ENCODE measurements at places on chromosomes 2 and 18.
A peak's percentile ranks its signal among the peaks of the same experiment; 100 is the strongest.

DNA sequence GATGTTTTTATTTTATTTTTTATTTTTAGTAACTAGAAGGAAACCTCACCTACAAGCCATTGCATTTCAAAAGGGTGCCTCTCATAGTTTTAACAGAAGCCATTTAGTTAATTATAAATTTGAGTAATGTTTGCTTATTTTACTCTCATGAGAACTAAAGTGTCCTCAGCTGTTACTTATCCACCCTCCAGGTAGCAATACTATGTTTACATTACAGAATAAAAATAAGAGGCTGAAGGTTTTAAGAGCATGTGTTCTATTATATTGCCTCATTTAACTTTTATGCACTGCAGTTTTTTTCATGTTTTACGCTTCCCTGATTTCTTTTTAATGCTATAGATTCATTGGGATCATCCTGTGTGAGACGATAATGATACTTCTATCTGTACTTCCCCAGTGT lies 235.5 kb downstream of the THSD7B start:
- DNase-seq, result no peak

DNA sequence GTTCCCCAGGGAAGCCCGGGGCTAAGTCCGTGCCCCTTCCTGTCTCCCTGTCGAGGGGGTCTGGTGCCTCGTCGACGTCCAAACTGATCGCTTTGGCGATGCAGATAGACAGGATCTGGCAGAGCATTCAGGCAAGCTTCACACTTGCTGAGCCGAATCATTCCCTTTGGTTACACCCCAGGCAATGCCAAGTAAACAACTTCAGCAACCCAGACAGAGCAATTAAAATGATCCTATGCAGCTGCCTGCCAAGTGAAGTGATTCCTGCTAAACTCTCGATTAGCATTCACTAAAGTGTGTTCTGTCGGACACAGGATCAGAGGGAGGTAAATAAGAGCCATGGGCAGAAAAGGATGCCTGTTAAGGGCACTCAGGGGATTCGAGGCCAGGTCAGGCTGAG lies 108.2 kb upstream of the RAB12 start:
- no peak for DNase-seq

GRCh38 chr18:79479761-79480161 lies 84.0 kb downstream of the NFATC1 start:
- no peak for DNase-seq

DNA sequence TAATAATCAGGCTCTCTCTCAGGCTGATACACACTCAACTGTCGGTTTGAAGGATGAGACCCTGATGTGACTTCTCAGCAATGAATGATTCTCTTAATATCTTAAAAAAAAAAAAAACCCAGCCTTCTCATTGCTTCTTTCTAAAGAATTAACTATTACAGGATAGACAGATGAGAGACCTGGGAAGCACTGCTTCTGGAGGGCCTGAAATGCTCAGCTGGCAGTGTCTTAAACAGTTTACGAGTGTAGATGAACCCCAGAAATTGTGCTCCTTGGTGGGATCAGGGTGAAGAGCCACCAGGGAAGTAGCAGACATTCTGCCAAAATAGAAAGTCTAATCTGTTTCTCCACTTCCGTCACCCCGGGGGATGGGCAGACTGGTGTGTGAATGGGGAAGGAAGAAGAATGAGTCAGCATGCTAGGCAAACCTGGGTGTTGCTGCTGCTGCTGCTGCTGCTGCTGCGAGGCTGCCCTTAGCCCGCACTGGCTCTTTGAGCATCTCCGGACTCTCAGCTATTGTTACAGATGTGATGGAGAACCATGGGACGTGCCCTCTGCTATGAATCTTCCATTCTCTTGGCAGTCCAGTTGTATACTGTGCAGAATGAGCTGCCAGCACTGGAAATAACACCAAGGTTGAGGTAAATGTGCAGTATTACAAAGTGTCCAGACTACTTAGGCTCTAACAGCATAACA lies 158.4 kb downstream of the SETBP1 start:
- DNase-seq, result no peak

DNA sequence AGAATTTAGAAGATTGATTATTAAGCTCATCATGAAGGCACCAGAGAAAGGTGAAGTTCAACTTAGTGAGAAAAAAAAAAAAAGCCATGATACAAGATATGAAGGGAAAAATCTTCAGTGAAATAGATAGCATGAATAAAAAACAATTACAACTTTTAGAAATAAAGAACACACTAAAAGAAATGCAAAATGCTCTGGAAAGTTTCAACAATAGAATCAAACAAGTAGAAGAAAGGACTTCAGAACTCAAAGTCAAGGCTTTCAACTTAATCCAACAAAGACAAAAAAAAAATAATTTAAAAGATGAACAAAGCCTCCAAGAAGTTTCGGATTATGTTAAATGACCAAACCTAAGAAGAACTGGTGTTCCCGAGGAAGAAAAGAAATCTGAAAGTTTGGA lies 105.5 kb downstream of the GRB14 start:
- no peak for DNase-seq

GRCh38 chr2:71922091-71922490 lies 225.6 kb downstream of the CYP26B1 start:
- DNase-seq, result no peak

DNA sequence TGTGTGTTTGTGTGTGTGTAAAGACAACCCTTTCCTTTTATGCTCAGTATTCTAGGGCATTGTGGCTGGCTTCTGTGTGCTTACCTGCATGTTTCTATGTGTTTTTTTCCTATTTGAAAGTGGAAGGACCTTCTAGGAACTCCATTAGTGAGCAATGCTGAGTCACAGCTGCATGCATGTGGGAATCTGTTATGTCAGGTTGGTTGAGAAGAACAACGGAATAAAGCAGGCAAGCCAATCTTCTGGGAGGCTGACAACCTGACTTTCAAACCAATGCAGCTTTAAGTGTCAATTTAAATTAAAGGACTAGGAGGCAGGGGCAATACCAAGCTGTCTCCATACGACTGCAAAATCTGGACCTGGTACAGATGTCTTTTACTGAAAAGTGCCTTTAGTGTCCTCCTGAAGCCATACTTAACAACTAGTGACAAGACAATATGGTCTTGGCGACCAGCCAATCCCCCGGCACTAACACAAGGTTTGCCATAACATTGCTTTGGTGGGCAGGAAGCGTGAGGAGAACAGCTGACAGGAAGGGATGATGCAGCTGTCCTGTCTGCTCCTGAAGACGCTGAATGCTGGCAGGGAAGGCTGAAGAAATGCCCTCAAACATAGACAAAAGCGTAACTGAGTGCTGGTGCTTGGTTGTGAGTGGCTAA lies 514.7 kb upstream of the CDH7 start:
- no peak for DNase-seq

- DNase-seq, result no peak
Observed at GRCh38 chr18:13035249-13035914, 44.2 kb downstream of the CEP192 start.

DNA sequence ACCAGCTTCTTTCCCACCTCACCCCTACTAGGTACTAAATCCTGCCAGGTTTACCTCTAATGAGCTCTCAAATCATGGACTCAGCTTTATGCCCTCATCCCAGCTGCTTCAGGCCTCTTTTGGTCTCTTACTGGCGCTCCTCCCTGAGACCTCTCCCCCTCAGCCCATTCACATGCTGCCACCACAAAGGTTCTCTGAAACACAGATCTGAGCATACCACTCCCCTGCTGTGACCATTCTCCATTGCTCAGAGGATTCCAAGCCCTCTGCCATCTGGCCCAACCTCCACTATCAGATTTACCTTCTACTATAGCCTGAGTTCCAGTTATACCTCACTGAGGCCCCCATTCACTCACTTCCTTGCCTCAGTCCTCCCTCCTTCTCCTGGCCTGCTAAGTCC lies 174.8 kb downstream of the ANKRD44 start:
- no peak for DNase-seq

DNA sequence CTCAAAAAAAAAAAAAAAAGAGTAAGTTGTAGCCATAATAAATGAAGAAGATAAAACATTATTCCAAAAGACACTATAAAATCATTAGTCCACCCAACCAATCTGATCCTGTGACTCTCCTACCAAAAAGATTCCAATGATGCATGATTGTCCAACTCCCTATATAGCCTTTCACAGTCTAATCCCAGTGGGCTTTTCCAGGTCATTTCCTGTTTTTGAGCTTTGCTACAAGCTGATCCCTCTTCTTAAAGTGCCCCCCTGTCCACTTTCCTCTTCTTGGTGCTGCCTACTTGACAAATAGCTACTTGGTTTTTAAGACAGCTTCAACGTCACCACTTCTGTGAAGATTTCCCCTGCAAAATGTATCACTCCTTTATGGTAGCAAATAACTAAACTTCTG lies 88.4 kb downstream of the SEMA4F start:
- no peak for DNase-seq

GRCh38 chr2:203681978-203682377 lies 24.5 kb upstream of the CD28 start:
- no peak for DNase-seq

GRCh38 chr2:240781471-240782220 lies 38.4 kb downstream of the KIF1A start:
- no peak for DNase-seq

DNA sequence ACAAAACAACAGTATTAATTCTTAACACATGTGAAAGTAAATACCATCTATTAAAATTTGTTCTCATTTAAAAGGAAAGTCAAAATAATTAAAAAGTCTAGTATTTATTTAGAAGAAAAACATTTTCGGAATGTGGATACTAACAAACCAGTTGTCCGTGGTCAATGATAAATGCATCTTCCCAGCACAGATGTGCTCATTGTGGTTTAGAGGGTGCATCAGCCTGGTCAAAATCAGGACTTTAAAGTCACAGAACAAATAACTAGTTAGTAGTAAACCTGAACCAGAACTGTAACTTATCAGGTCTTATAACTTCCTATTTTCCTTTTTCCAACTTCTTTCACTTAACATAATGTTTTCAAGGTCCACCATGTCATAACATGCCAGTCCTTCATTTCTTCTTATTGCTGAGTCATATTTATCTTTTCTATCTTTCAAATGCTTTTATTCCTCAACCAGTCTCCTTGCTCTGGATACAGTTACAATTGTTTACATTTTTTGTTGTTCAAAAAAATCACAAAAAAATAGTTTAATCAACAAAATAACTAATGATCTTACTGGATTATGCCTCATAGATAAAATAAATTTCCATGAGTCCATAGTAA lies 55.8 kb downstream of the ID2 start:
- DNase-seq, result no peak

DNA sequence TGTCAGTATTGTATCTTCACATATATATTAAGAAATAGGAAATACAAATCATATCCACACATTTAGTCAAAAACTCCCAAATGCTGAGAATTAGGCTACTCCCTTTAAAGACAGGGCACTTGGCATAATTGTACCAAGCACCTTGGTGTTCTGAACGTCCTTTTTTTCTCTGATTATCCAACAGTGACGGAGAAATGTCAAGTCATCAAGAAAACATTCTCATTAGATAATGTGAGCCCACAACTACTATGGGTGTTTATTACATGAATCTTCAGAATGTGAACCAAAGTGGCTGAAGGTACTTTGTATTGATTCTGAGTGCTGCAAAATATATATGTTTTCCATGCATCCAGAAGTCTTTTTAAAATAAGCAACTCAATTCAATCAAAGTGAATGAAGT lies 83.8 kb downstream of the PSMG2 start:
- no peak for DNase-seq

GRCh38 chr18:77108001-77108692 lies 24.4 kb downstream of the MBP start:
- no peak for DNase-seq

DNA sequence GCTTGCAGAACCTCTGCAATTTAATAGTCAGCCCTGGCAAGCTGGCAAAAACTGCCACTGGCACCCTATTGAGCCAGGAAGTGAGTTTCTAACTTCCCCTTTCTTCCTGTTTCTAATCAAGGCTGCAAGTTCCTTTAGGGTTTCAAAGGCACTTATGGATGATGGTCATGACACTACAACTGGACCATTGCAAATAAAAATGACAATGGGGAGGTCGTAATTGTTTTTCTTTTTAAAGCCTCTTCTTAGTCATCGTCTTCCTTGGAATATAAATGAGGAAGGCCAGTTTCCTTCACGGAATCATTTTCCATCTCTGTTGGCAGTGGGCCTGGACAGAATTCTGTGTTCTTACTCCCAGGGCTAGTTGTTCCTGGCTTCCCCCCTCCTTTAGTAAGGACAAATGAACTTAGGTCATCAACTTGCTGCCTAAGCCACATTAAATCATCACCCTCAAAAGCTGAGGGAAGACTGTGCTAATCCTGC lies 35.8 kb downstream of the SH3RF3 start:
- no peak for DNase-seq

- DNase-seq, result no peak
Observed at GRCh38 chr2:105330681-105331375, 1.3 kb upstream of the TGFBRAP1 start.

GRCh38 chr2:85936421-85937068 lies 47.8 kb upstream of the ST3GAL5 start:
- DNase-seq, result no peak

GRCh38 chr2:226558418-226558817 lies 241.2 kb downstream of the IRS1 start:
- no peak for DNase-seq

DNA sequence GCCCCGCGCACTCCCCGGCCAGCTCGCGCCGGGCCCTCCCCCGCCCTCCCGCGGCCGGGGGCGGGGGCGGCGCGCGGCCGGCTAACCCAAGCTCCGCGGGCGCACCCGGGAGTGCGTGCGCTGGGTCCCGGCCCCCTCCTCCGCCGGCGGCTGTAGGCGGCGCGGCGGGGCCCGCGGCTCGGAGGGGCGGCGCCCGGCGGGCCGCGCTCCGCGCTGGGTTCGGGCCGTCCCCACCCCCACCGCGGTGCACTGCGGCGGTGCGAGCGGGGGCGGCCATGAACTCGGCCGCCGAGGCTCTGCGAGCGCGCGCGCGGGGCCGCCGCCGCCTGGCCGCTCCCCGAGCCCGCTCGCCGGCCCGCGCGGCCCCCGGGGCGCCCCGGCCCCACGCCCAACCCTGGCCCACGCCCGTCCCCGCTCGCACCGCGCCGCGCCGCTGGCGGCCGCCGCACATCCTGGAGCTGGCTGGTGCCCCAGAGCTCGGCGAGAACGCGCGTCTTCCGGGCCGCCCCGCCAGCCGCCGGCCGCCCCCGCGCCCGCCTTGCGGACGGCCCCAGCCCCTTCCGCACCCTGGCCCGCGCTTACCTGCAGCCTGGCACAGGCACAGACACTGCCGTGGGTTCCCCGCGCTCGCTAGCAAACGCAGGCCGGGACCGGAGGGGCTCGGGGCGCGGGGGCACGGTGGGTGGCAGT lies at the start of gene ZBTB14:
TSS of gene ZBTB14 (minus strand) at position 496 of the 690 bp plus-strand sequence. CDS start 2,480 bp downstream, outside the sequence.
- DNase-seq, result peak; percentile 69

All from T-helper 17 cell (primary cell).